ENCODE measurements at places on chromosomes 6 and 20.

- DNase-seq, result no peak
These were observed 182.8 kb downstream of the SLC16A10 start for GRCh38 chr6:111270121-111270520.

GRCh38 chr6:126293891-126294524, 45.9 kb upstream of the CENPW start:
- no peak for DNase-seq

- DNase-seq, result no peak
These were observed 215.5 kb upstream of the ECI2 start for GRCh38 chr6:4350567-4351519.

DNA sequence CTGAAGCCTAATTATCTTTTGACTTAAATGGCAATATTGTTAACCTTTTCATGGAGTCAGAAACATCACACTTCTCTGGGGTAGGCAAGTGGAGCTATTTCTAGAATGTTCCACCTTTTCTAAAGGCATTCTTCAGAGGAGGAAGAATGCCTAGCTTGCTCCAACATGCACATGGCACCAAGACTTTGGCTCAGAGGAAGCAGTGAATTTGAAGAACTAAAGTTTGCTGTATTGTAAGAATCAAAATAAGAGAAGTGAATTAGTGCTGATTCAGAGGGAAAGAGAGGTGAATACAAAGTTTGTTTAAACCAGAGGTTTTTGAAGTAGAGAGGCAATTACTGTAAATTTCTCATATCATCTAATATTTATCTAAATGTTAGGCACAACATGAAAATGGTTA, 92.2 kb downstream of the SOBP start:
- no peak for DNase-seq

Data from CD4-positive, alpha-beta T cell treated with Interleukin-4 for 4 hours (primary cell).